Activated CD4-positive, alpha-beta memory T cell treated with anti-CD3 and anti-CD28 coated beads for 36 hours (primary cell): ENCODE measurements at places on chromosomes 1 and 21. TPM values are rescaled to one million over a fixed set of nuclear protein-coding genes. Genes with fewer than 3 reads are reported as not detected.

The PLPPR4 gene
- not detected for total RNA-seq

The ZZZ3 gene
- total RNA-seq = 29.8 TPM

DNA sequence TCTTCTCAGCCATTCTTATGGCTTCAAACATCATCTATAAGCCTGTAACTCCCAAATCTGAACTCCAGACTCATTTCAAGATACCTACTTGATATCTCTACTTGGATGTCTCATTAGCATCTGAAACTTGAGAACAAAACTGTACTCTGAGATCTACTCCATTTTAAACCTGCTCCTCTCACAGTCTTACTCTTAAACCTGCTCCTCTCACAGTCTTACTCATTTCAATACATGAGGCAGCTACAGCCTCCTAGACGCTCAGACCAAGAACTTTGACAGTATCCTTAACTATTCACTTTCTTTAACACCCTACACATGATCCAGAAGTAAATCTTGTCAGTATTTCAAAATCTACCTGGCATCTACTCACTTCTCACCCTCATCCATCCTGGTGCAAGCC, 54.3 kb downstream of the NBPF6 start:
- no peak for DNase-seq

- no peak for DNase-seq
Observed at GRCh38 chr1:223006371-223006770, 136.7 kb downstream of the TLR5 start.

DNA sequence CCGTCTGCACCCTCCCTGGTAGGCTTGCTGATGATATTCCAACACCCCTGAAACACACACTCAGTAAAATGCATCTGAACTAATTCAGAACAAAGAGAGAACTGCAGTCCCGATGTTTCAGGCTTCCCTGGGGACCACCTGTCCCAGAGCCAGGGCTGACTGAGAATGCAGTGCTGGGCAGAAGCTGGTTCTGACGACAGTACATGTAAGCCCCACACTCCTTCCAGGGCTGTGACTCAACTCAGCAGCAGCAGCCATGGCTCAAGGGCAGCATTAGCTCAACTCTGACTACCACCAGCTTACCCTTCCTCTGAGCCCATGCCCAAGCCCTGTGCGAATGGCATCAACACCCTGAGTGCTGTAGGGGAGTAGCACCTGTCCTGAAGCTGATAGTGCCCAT, 56.4 kb upstream of the SIPA1L2 start:
- DNase-seq = no peak

- no peak for DNase-seq
Observed at GRCh38 chr1:187755536-187755935, 926.8 kb downstream of the PLA2G4A start.

- DNase-seq = peak; percentile 8
Observed at GRCh38 chr1:1081311-1082238, 7.5 kb upstream of the RNF223 start.
